ENCODE measurements at places on chromosomes 7 and 10.

DNA sequence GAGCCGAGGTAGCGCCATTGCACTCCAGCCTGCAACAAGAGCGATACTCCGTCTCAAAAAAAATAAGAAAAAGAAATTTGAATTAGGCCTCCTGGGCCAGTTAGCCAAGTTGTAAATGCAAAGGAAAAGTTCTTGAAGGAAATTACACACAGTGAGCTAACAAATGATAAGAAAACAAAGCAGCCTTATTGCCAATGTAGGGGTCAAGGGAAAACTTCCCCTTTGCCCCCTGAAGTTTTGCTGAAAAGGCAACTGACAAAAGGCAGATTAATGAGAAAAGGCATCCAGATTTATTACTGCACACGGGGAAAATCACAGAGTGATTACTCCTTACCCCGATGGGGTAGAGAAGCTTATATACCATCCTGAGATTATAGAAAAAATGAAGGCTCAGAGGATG, 70.3 kb downstream of the PAPSS2 start:
- no peak for DNase-seq

- DNase-seq = no peak
Observed at GRCh38 chr10:116990276-116990800, 14.6 kb downstream of the SHTN1 start.

DNA sequence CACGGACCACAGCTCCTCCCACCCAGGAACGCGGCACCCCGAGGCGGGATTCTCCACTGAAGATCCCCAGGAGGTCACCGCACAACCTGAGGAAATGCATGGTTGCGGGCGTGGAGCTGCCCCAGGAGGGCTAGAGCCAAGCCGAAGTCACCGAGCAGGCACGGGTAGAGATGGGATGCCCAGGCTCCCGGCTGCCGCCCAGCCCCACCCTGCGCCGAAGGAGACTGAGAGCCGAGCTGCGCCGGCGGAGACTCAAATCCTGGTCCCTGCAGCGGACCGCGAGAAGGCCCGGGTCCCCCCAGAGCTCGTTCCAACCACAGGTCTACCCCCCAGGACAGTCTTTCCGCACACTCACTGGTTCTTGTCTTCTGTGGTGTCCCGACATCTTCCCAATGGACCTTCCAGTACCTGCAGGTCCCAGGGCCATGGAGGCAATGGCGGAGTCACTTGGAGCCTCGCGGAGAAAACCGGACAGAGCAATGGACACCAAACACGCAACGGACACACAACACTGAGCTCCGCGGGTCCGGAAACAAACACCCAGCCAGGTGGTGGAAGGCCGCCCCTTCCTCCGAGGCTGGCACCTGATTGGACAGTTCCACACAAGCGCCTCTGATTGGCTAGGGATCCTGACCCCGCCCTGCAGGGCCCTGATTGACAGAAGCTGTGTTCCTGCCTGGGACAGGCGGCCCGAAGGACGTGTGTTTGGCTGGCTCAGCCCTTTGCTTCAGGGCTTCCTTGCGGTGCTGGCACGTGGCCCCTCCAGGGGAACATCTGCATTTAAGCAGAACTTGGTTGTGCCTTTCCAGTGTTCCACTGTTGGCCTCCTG, 331.9 kb upstream of the NUPR2 start:
- DNase-seq = no peak

DNA sequence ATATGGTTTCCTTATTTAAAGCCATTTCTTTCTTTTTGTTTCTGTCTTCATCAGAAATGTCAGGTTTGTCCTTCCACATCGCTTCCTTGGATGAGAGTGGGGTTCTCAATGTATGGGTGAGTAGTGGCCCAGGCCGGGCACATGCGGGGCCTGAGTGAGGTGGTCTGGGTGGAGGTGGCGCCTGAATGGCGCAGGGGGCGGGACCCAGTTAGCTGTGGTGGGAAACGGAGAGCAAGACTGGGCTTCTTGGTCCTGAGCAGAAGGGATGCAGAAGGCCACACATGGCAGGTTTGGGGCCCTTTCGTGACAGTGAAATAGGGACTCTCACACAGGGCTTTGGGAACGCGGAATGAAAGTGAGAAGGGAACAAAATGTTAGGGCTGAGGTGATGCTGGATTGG, 70.0 kb downstream of the DYNC2I1 start:
- DNase-seq = no peak

GRCh38 chr10:127738512-127739424, 1.8 kb downstream of the FOXI2 start:
- DNase-seq = no peak

DNA sequence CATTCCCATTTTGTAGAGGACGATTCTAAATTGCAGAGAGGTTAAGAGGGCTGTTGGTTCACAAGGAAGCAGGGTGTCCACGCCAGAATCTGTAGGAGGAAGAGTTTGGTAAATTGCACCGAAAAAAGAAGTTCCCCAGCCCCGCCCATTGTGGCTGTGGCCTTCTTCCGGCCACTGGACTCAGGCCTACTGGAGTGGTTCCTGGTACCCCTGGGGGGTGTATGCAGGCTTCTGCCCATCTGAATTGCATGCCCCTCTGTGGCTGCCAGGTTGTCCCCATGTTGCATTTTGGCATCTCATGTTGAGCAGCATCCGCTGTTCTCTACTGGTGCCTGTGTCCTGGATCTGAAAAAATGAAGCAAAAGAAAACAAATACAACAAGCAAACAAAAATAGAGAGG, 234.2 kb downstream of the WDR11 start:
- no peak for DNase-seq

- no peak for DNase-seq
Observed at GRCh38 chr7:1707756-1708595, 37.9 kb downstream of the ELFN1 start.

GRCh38 chr7:47465191-47465590, 116.7 kb downstream of the TNS3 start:
- DNase-seq = no peak

GRCh38 chr7:29853072-29853471, 46.8 kb downstream of the WIPF3 start:
- no peak for DNase-seq

DNA sequence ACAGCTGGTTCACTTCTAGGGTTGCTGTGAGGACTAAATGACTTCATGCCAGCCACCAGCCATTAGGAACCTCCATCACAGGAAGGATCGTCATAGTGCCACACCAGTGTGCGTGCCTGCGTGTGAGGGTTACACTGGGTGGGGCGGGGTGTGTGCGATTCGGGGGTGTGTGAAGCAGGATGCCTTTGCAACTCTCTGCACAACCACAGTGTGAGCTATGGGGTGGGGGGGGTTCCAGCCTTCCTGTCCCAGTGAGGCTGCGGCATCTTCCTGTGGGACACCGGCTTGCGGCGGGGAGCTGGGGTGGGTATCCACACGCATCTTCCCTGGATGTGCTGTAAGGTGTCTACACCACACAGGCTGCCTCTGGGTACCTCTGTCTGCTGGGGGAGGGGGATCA, 6.9 kb upstream of the ELFN1 start:
- DNase-seq = no peak

GRCh38 chr7:80950550-80950967, 31.7 kb upstream of the SEMA3C start:
- DNase-seq = no peak

DNA sequence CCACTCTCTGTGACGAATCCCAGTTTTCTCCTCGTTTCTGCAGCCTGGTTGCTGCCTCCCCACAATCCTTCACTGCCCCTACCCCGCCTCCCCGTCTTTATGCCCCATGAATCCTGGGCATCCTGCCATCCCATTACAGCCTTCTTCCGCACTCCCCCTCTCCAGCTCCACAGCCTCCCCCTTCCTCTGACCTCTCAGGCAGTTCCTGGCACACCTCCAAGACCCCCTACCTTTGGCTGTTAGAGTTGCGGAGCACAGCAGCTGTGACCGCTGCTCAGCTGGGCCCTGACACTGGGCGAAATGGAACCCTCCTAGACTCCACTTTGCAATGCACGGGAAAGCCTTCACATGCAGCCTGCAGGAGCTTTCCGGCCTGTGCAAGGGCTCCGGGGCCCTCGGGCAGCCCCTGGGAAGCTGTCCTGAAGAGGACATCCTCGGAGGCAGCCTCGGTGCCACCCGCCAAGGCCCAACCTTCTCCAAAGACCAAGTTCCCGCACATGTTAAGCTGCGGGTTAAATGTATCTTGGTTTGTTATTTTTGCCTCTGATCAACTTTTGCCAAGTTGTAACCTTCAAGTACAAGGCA, 400.7 kb upstream of the MKI67 start:
- no peak for DNase-seq

DNA sequence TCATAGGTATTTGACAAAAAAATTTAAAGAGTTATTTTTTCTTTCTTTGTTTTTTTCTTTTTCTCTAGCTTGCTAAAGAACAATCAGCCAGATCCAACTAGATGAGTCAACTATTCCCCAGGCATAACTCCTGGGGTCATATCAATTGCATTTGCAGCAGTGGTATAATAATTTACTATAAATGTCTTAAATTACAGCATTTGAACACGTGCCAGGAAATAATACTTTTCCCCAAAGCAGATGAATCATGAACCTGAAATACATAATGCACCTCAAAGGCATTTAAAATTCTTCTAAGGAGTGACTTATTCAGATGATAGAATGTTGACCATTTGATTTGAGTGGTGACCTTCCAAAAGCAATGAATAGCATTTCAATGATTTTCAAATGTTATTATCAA, 190.1 kb downstream of the LRRTM3 start:
- DNase-seq = no peak

- DNase-seq = no peak
Observed at GRCh38 chr10:97117372-97117771, 68.4 kb downstream of the SLIT1 start.
